ENCODE measurements at places on chromosomes 16 and 17.

DNA sequence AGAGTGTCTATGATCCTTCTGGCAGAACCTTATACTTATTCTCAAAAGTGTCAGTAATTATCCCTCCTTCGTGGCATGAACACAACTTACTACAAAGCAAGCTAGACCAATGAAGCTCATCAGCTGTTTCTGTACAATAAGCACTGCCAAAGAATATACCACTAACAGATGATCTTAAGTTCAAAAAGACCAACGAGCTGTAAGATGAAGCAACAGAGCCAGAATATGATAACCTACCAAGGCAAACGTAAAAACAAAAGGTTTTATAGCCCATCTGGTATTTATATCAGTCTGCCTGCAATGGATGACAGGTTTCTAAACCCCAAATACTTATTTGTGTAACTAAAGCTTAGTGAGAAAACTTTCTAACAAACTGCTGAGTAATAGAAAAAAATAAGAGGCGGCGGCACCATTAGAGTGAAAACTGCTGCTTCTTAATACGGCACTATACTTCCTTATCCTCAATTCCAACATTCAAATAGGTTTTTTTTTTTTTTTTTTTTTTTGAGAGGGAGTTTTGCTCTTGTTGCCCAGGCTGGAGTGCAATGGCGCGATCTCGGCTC is 22.1 kb downstream of the NME2 start:
- DNase-seq = no peak

DNA sequence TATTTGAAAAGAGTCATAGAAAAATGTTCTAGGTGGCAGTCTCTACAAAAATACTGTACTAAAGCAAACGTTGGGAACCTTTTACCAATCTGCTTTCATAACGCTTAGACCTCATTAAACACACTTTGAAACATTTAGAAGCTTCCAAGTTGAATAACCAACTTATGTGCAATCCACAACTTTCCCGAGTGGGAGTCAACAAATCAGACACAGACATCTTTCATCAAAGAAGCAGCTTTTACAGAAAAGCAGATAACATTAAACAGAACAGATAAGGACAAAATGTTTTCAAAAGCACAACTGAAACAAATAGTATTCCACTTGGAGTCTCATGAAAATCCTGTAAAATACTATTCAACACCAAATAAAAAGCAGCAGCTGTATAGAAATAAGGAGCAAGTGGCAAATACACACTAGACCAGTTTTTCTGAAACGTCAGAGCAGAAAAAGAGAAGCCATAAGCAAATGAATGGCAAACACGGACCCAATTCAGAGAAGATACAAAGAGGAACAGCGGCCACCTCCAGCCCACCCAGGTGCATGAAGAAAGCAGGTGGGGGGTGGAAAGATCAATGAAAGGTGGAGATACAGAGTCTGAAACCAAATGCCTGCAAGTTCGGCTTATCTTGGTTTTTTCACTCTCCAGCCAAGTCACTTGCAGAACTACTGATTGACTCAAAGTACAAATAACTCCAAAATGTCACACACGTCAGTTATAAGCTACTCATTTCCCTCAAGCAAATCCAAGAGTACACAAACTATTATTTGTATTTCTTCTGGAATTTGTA is 18.4 kb upstream of the FBF1 start:
- DNase-seq = no peak

DNA sequence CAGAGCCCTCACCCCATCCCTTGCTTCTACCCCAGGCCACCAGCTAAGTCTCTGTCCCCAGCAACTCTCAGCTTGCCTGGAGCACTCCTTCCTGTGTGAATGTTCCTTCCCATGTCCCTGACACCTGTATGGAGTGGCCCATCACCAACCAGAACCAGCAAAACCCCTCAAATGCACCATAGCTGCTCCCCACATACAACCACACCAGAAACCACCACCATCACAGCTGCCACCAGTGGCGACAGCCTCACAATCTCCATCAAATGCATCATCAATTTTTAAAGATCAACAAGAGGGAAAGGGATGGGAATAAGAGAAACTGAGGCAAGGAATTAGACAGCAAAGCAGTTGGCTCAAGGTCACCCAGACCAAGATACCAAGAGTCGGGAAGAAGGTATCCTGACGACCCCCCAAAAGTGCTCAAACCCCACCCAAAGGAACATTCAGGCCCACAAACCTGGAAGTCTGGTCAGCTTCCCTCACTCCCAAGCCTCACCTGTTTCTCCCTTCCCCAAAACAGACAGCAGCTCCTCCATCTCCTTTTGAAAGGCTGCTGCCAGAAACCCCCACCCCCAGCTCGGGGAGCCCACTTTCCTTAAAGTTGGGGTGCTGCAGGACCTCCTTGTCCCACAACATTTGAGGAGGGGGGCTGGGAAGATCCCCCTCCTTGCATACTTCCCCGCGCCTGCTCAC is 1.8 kb downstream of the SRCIN1 start:
- DNase-seq = no peak

DNA sequence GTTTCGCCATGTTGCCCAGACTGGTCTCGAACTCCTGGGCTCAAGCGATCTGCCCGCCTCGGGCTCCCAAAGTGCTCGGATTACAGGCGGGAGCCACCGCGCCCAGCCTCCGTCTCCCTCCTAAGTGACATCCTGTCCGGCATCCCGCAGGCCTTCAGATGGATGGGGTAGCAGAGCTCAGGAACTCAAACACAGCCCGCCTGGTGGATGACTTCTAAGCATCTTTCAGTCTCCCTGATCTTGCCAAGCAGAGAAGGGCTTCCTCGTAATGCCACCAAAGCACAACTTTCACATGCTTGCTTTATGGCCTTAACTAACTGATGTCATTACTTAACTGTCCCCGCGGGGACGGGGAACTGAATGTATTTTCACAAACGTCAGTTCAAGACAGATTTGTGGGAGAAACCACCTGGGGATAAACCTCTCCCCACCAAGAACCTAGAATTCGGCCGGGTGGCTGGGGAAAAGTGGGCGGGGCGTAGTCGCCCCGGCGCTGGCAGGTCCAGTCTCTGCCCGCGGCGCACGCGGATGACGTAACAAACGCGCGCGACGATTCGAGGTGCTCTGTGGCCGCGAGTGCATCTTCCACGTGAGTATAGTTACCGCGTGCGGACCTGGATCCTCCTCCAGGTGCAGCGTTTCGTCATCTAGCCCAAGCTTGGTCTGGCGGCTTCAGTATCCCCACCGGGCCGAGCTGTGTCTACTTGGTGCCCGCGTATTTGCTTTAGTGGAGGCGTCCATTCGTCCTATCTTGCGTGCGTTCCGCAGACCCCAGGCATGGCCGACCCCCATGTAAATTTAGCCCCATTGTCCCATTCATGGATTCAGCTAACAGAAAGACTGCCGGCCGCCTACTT is at the start of gene PFAS:
TSS of gene PFAS (plus strand) at position 539 of the 857 bp plus-strand sequence. CDS start 4,649 bp downstream, outside the sequence.
- DNase-seq = peak; percentile 95

DNA sequence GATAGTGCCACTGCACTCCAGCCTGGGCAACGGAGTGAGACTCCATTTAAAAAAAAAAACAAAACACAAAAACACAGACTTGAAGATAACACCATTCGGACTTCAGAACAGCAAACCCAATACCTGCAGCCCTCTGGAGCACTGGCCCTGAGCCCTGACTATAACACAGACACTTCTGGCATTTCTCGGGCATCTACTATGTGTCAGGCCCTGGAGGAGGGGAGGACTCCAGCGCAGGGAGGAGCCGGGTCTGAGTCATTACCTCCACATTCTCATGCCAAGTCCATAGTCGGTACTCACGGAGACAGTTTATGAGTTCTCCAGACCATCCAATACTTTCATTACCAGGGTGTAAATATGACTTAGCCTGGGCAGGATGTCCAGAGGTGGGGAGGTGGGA is 48.8 kb downstream of the PITPNM3 start:
- DNase-seq = no peak

GRCh38 chr17:71762526-71762925 is 358.3 kb upstream of the SOX9 start:
- DNase-seq = no peak

DNA sequence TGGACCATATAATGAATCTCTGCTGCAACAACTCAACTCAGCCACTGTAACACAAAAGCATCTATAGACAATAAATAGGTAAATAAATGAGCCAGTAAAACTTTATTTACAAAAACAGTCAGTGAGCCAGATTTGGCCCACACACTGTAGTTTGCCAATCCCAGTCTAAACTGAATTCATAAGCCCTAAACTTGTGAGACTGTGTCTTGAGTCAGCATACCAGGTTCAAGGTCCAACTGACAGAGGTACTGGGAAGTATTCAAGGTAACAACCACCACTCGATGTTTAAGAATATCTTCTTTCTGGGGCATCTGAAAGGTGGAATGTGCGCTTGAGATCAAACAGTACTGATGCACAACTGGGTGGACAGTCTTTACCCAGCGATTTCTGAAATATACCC is 94.2 kb downstream of the HELZ start:
- no peak for DNase-seq

DNA sequence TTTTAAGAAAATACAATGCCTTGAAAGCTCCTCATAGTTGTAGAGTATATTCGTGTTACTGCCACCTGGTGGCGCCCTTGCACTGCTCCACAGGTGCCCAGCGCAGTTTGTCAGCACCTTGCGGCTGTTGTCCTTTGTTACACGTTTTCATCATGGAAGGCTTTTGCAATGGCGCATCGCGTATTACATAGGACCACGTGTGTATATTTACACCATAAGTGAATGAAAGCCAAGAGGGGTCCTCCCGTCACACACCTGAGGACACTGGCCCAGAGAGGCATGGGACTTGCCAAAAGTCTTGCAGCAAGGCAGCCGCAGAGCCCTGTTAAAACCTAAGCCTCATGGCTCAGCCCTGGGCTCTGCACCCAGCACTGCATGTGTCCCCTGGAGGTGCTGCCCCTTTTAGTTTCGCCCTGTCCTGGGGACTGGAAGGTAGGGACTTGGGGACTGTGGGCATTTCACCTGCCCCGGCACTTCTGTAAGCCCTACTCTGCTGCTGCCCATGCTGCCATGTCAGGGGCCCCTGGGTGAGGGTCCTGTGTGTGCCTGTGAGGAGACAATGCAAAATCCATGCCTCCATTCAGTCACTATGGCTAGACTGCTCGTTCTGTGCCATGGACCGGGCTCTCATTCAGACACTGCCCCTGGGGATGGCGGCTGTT is 24.3 kb downstream of the POLR3E start:
- DNase-seq = peak; percentile 40

GRCh38 chr17:66386498-66387351 is 84.3 kb downstream of the PRKCA start:
- DNase-seq = no peak

DNA sequence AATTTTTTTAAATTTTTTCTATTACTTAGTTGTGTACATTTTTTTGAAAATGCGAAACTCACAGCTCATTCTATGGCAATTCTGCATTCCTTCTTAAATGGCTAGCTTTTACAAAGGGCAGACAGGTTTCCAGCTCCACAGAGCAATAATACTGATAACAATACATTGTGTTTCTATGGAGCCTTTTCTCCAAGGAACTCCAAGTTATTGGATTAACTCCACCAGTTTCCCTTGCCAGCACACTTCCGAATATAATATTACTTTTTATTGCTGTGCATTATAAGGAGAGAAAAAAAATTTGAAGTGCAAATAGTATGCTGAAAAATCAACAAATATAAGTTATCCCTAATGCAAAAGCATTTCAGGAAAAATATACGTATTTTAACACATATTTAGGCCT is 127.5 kb upstream of the PSMD7 start:
- no peak for DNase-seq

- no peak for DNase-seq
These were observed 9.6 kb downstream of the FLOT2 start for GRCh38 chr17:28887871-28888471.

GRCh38 chr17:39096508-39097149 is 54.8 kb downstream of the PLXDC1 start:
- DNase-seq = no peak

DNA sequence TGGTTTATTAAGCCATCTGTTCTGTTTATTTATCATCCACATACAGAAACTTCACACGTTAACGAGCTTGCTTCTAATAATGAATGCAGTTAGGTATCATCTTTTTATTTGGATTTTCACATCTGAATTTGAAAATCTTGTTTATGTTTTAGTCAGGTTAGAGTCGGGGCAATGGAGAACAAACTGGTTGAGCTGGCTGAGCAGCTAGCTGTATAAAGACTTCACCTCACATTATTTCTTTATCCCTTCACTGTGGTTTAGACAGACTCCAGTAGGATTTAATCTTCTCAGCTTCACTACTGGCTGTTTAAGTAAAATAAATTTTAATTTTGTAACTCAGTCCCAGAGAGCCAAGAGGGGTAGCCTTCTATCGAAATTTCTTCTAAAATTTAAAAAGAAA is 415.9 kb downstream of the RBFOX1 start:
- DNase-seq = no peak

DNA sequence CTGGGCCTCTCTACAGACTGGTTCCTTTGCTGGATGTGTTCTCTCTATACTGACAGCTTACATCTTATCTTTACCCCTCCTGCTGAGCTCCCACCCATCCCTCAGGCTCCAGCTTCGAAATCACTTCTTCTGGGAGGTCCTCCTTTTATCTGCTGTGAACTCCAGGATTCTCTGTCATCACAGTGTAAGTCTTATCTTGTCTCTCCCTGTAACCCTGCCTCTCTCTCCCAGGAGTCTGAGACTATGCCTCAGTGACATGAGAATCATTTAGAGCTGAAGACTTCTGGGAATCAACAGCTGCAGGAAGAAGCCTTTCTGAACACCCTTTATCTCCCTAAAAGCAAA is 148.1 kb upstream of the HS3ST3A1 start:
- no peak for DNase-seq

DNA sequence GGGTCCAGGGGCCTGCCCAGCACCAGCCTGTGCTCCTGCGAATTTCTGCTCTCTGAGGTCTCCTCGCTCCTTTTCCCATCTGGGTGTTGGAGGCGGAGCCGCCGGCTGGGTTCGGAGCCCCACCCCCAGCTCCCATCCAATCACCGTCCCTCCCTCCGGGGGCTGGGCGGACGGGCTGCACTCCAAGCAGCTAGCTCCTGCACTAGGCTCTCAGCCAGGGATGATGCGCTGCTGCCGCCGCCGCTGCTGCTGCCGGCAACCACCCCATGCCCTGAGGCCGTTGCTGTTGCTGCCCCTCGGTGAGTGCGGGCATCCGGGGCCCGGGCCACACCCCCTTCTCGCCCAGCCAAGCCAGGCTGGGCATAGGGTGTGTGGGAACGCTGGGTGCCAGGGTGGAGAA is at the start of gene NRN1L:
TSS of gene NRN1L (plus strand) at position 202 of the 400 bp plus-strand sequence. CDS start at position 221, 19 bp downstream.
- DNase-seq = no peak

DNA sequence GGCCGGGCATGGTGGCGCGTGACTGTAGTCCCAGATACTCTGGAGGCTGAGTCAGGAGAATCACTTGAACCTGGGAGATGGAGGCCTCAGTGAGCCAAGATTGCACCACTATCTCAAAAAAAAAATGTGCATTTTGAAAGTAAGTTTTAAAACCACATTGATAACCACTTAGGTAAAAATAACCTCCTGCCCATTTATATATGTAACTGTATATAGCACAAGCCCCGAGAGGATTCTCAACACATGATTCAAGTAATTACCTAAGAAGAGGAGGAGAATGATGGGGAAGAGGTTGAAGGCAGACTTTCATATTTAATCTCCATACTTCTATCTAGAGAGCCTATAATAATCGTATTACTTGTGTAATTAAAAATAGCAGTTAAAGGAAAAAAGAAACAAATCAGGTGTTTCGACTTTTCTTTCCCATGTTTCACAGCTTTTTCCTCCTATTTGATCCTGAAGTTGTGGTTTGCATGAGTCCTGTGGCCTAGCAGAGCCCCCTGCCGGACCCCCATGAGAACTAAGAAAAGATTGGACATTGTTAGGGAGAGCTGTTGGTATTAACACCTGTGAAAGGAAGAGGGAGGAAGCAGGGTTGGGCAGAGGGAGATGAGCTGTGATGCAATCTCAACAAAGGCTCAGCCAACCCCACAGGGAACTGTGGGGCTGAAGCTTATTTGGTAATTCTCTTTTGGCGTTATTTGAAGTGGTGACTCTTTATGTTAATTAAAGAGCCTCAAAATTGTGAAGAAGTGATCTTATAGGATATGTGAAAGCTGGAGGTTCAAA is 22.1 kb downstream of the PMFBP1 start:
- DNase-seq = no peak
